Hematopoietic multipotent progenitor cell treated with erythropoietin and hydrocortisone succinate and interleukin-3 and kit ligand, for 17 days (in vitro differentiated cells): ENCODE measurements at places on chromosomes 6 and 20.

DNA sequence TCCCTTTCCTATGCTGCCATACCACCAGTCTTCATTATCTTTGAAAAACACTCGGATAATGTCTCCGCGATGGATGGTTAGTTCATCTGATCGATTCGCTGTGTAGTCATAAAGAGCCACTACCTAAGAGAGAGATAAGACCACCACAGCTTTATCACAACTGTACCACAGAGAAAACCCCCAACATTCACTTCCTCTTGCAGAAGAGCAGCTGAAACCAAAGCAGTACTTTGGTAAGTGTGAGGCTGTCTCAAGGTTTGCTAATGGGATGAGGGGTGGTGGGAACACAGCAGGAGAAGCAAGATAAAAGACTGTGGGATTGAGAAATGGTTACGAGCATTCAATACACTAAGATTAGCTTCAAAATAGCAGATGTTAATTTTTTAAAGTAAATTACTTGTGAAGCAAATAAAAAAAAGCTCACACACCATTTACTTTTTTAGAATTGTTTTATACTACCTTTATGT lies 142.1 kb downstream of the MYB start:
- DNase-seq, result peak; percentile 43

DNA sequence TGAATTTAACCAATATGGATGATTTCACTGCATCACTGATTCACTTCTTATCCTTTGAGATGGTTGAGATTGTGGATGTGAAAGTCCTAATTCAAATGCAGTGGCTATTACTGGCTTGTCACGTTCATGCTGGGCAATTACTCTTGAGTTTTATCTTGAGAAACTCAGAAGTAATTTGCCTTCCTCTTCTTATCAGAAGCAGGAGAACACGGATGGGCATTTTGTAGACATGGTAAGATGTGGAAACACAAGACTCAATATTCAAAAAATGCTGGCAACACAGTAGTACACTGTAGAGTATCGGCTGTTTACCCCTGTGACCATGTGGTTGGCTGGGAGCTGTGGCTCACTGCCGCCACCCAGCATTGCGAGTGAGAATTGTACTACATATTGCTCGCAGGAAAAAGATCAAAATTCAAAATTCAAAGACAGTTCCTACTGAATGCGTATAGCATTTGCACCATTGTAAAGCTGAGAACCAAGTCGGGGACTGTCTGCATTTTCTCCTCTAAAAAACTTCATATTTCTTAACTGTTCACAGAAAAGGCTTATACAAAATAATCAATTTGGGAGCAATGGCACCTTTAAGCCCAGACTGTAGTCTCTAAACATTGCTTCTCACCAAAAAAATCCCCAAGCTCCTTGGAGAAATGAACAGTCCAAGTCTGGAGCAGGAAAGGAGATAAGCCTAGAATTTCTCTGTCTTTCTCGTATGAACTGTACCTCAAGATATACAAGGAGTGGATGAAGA lies 61.9 kb upstream of the ELOVL5 start:
- DNase-seq, result peak; percentile 40

GRCh38 chr6:12504325-12504966 lies 212.1 kb upstream of the PHACTR1 start:
- DNase-seq, result no peak

- no peak for DNase-seq
These were observed 116.0 kb upstream of the JARID2 start for GRCh38 chr6:15129887-15130286.

- DNase-seq, result no peak
These were observed at the start of gene FRK for GRCh38 chr6:116060572-116061283. TSS of gene FRK (minus strand) at chr6:116060891. CDS start at chr6:116060311, 580 bp downstream.

DNA sequence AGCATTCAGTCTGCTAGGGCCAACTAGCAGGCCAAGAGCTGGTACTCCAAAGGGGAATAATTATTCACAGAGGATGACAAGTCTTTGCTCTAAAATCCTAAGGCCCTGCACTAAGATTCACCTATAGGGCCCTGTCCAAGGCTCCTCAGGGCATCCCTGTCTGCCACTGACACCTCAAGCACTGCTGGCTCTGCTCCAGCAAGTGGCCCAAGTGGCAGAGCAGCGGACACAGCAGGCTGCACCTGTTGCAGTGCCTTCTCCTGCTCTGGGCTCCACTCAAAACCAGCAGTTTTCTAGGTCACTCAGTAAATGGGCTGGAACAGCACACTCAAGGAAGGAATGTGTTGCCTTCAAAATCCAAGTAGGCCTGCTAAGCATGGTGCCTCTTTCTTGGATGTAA lies 36.4 kb upstream of the SMOC2 start:
- no peak for DNase-seq

GRCh38 chr6:124423621-124424020 lies 538.6 kb upstream of the RNF217 start:
- no peak for DNase-seq

GRCh38 chr6:15439410-15440025 lies 193.6 kb downstream of the JARID2 start:
- DNase-seq, result no peak

GRCh38 chr20:47886454-47887041 lies 101.3 kb upstream of the SULF2 start:
- DNase-seq, result no peak

GRCh38 chr6:13762611-13763441 lies 51.2 kb upstream of the RANBP9 start:
- no peak for DNase-seq

DNA sequence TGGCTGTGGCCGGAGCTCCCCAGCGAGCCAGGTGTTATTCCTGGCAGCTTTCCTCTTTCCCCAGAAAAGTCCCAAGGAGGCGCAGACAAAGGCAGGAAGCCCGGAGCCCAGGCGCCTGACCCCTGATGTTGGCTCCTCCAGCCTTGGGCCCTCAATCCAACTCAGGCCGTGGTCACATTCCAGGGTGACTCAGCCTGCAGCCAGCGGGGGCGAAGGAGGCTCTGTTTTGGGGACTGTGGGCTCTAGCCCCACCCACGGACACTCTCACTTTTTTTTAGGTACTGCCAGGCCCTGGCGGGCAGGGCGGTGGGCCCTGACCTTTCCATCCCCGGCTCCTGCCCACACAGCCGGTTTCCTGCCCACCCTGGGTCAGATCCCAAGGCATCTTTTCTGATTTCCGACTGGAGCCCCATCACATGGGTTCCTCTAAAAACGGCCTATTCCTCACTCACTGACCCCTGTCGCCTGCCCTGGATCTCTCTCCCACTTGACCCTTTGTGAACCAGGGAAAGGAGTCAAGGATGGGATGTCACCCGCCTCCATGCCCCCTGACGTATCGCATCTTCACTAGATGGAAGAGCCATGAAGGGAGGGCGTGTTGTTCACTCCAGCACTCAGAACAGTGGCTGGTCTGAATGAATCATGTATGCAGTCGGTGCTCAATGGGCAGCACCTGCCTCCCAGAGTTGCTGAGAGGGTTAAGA lies 5.5 kb downstream of the PTGIS start:
- DNase-seq, result no peak

DNA sequence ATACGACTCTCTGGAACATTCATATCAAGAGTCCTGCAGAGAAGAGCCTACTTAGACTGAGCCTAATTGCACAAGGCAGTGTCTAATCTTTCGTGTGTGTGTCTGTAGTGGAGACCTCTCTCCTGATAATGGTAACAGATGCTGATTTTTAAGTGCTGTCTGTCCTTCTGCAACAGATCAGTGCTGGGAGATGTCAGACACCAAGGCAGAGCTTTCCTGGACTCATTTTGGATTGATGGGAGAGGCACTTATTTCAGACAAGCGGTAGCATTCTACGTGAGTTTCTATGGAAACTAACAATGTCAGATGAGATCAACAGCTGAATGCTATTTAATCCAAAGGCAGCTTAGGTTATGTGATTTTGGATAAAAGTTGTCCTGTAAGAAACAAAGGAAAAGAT lies 167.6 kb downstream of the PLCB4 start:
- no peak for DNase-seq

- no peak for DNase-seq
These were observed 234.9 kb upstream of the MCHR2 start for GRCh38 chr6:100228834-100229441.

- no peak for DNase-seq
These were observed 133.2 kb downstream of the SLC16A10 start for GRCh38 chr6:111220383-111221031.

DNA sequence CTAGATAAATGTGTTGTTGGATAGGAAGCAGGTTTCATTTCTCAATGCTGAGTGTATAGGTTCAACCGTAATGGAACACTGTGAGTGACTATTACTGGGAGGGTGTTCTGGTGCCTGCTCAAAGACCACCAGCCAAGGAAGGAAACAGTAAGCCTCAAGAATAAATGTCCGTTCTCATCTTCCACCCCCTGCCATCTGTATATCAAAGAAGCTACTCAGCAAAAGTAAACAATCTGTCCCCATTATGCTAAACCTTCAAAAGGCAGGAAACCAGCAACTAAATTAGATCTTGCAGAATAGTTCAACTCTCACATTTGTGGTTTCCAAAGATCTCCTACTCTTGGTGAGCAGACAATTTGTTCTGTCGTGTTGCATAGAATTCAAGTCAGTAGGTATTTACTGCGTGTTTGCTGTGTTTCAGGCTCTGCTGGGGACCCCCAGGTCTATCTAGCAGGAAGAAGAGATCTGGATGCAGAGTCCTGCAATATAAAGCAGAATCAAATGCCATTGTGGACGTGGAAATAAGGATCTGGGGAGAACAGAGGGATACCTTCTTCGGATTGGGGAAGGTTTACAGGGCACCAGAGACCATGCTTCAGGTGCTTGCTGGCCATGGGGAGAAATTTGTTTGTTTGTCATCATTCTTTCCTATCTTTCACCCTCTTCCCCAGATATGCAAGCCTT lies 87.3 kb downstream of the SCML4 start:
- no peak for DNase-seq

DNA sequence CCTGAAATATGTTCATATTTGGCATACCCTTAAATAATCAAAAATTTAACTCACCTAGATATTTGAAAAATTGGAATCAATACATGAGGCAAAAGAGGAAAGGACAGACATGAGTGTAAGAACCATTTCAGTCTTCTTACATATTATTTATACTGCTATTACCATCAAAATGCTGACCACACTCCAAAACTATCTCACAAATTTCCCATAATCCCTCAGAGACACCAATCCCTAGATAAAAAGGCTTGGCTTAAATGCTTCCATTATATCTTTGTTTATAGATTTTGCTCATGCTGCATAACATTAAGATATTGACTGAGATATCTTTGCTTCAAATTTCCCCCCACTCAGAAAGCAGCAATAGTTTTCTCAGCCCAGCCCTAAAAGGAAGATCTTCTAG lies 11.7 kb upstream of the NT5DC1 start:
- no peak for DNase-seq

- peak; percentile 11 for DNase-seq
These were observed 64.8 kb upstream of the POU3F2 start for GRCh38 chr6:98769546-98769945.

GRCh38 chr20:59458645-59459044 lies 145.7 kb upstream of the PHACTR3 start:
- no peak for DNase-seq

GRCh38 chr6:14951704-14952103 lies 294.2 kb upstream of the JARID2 start:
- DNase-seq, result no peak
